Stimulated activated CD4-positive, alpha-beta T cell treated with anti-CD3 and anti-CD28 coated beads, TNF-alpha, amount 100 ng/mL, for 4 hours (primary cell): ENCODE measurements at places on chromosomes 5 and 9.

GRCh38 chr9:134774410-134774809 is 106.2 kb upstream of the FCN2 start:
- DNase-seq: no peak

- no peak for DNase-seq
Measured at GRCh38 chr5:78221964-78222451, 72.5 kb downstream of the AP3B1 start.

DNA sequence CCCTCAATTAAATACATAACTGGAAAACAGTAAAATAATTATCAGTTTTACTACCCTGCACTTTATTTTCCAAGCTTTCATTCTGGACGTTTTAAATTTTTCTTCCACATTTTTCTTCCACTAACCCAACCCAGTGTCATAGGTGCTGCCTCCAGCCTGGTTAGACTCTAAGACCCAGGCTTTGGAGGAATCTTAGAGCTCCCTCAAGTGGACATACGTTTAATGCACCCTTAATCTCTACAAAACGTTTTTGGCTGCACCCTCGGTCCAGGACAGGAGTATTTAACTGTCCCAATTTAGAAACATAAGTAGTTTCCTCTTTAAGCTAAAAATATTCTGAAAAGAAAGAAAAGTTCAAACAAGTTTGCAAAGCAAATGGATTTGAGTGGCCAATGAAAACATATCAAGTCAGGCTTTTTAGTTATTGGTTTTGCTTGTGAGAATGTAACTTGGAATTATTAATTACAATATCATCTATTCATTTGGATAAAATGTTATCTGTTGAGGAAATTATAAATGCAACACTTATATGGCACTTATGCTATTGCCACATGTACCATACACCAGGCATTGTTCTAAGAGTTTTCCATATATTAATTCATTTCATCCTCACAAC is 38.9 kb downstream of the CDH6 start:
- DNase-seq: no peak

DNA sequence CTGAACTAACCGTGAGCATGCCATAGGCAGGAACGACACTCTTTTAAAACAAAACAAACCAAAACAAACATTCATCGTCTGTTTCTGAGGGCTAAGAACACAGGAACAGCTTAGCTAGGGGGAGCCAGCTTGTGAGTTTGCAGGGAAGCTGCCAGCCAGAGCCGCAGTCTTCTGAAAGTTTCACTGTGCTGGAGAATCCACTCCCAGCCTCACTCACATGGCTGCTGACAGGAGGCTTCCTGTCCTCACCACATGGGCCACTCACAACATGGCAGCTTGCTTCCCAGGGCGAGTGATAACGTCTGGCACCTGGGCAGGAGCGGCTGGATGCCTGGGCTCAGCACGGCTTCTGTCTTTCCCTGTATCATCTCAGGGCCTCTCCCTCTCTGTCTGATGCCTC is 275.2 kb downstream of the MSX2 start:
- no peak for DNase-seq

DNA sequence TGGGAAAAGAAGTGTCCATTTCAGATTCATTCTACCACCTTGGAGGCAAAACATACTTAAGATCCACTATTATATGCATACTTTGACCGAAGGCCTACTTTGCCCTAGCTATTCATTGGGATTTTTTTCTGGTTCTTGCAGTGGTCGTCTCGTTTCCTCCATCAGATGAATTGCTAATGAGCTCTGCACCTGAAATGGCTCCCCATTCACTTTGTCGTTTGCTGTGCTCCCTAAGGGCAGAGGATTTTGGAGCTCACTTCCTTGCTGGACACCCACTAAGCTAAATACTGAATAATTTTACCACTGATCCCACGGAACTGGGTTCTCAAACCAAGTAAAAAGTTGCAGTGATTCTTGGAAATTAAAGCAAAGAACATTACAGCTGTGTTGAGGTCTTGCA is 1.9 kb downstream of the KDM3B start:
- no peak for DNase-seq

GRCh38 chr5:32083981-32084430 is 90.1 kb downstream of the GOLPH3 start:
- no peak for DNase-seq

- no peak for DNase-seq
Measured at GRCh38 chr5:34715711-34716110, 59.6 kb downstream of the RAI14 start.

- DNase-seq: no peak
Measured at GRCh38 chr5:27491746-27492439, 453.5 kb upstream of the CDH9 start.

GRCh38 chr5:147507480-147508126 is 2.3 kb downstream of the DPYSL3 start:
- DNase-seq: no peak

- no peak for DNase-seq
Measured at GRCh38 chr9:10045598-10045997, 567.2 kb downstream of the PTPRD start.
